Right atrium auricular region (tissue), 2 donors: ENCODE measurements at places on chromosomes 5 and 9. TPM values are rescaled to one million over a fixed set of nuclear protein-coding genes. Genes with fewer than 3 reads are reported as not detected.

GRCh38 chr9:120925535-120926396 is 830 bp downstream of the TRAF1 start:
- H3K27ac ChIP-seq, result peak overlapping the region; percentile 59
- DNase-seq, result peak; percentile 85
- H3K27me3 ChIP-seq, result no peaks in the 10 kb centered on the region

DNA sequence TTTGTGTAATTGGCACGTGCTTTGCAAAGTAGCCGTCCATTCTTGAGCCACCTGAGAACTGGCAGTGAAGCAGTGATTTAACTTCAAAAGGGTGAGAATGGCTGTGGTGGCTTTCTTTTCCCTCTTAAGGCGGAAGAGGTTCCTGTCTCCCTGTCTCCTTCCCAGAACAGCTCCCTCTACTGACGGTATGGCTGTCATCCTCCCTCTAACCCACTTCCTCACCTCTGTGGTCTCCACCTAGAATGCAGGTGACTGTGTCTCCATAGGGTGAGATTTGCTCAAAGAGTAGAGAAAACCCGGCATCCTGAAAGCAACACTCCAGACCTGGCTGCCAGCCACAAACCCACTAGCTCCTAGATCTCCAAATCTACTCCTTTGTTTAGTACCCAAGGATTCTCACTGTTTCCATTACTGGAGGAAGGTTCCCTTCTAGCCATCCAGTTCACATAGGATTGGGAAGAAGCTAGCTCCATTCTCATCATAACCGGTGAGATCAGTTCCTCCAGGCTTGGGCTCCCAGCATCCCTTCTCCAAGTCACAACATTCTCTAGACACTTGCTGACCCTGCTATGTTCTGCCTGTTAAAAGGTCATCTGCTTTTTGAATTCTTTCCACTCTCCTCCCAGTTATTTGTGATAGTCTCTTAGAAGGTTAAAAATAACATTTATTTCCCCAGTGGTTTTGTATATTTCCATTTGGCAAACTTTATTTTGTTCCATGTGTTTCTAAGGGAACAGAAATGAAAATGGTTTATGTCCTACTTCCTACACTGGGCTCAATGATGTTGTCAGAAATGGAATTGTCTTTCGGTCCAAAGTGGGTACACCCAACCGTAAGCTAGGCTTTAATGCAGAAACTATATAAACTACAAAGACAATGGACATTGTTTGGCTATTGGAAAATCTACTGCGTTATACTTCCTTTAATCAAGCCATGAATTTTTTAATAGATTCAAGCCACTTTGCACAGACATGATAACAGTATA is 269.4 kb downstream of the CWC27 start:
- no peaks in the 10 kb centered on the region for H3K27me3 ChIP-seq
- H3K4me1 ChIP-seq, result peaks cover 44% of the 10 kb centered on the region
- no peak overlapping the region for H3K4me3 ChIP-seq
- peak overlapping the region; percentile 94 for H3K27ac ChIP-seq

DNA sequence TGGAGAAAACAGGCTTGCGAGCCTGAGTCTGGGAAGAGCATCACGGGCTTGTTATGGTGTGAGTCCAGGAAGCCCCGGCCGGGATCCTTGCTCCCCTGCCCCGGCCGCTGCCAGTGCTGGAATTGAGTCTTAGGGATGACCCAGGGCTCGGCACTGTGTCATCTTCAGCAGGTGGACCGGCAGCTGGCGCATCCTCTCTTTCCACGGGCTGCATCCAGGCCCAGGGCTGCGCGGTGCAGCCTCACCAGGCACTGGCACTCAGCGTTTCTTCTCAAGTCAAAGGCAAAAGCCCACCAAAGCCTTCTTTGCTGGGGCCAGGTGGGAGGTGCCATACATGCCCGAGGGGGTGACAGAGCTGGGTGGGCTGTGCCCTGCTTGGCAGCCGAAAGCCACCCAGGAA is 46.6 kb downstream of the COL5A1 start:
- DNase-seq, result no peak
- H3K4me3 ChIP-seq, result no peak overlapping the region
- H3K27me3 ChIP-seq, result no peaks in the 10 kb centered on the region
- H3K27ac ChIP-seq, result no peak overlapping the region

The ITK gene
- total RNA-seq, result 0.33 TPM

The HTR4 gene
- 7.9 TPM for total RNA-seq

The MCC gene
- 28.8 TPM for total RNA-seq

The BDP1 gene
- 20.1 TPM for total RNA-seq

The PCDHGB5 gene
- total RNA-seq, result 9.7 TPM

The OBP2B gene
- total RNA-seq, result not detected

DNA sequence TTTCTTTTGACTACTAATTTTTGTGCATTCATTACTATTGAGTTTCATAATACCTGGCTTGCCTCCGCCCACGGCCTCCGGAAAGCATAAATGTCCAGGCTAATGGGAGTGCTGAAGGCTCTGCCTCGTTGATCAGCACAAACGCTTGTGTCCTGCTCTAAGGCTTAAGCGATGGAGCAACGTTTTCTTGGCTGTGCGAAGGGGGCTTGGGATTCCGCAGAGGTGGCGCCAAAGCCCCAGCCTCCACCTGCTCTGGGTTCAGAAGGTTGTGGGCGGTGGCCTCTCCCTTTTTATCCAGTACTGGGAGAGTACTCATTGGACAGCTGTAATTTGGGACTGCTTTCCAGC is 19.7 kb downstream of the ANXA2R start:
- no peaks in the 10 kb centered on the region for H3K36me3 ChIP-seq
- peaks cover 10% of the 10 kb centered on the region for H3K27me3 ChIP-seq
- no peak overlapping the region for H3K4me3 ChIP-seq

The MSMP gene
- total RNA-seq, result not detected

GRCh38 chr5:88143693-88144218 is 124.9 kb downstream of the TMEM161B start:
- DNase-seq, result no peak
- H3K36me3 ChIP-seq, result no peaks in the 10 kb centered on the region
- H3K4me1 ChIP-seq, result no peaks in the 10 kb centered on the region
- peak overlapping the region; percentile 60 for H3K4me3 ChIP-seq
- peaks cover 19% of the 10 kb centered on the region for H3K27me3 ChIP-seq

DNA sequence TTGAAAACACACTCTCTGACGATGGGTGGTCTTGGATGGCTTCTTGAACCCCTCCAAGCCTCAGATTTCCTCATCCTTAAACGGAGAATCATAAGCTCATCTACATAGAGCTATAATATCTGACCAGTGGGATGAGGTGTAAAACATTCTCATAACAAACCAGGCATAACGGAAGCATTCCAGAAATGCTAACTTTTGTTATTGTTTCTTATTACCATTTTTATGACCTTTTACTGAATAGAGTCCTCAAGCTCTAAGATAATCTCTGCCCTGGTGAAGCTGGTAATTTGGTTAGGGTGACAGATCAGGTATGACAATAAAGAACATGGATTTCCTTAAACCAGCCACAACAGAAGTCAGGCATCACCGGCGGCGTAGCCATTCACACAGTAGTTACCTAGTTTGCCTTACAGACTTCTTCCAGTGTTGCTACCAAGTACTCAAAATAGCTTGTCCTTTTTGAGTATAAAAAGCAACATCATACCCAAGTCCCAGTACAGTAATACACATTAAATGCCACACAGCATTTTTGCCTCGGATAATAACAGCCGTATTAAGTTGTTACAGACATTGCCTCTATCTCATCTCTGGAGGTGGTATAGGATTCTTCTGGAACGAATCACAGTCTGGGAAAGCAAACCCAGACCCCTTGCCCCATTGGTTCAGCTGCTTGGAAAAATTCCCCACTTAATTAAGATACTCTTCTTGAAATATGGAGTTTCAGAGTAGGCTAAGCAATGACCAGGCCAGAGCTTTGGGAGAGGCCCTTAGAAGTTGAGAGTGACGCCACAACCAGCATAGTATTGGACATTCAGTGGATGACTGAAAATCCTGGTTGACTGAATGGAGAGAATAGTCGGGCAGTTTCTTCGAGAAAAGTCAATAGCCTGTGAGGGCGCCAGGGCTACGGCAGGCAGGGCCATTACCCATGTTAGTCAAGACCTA is 252.5 kb downstream of the SLIT3 start:
- no peak overlapping the region for H3K27ac ChIP-seq
- H3K4me3 ChIP-seq, result no peak overlapping the region
- H3K27me3 ChIP-seq, result no peaks in the 10 kb centered on the region
- no peaks in the 10 kb centered on the region for H3K4me1 ChIP-seq

The NDFIP1 gene
- total RNA-seq, result 69.3 TPM

- no peak overlapping the region for H3K27ac ChIP-seq
- DNase-seq, result no peak
- no peaks in the 10 kb centered on the region for H3K36me3 ChIP-seq
- no peaks in the 10 kb centered on the region for H3K27me3 ChIP-seq
- H3K4me3 ChIP-seq, result no peak overlapping the region
Measured at GRCh38 chr9:103089357-103089756, 94.2 kb downstream of the CYLC2 start.

DNA sequence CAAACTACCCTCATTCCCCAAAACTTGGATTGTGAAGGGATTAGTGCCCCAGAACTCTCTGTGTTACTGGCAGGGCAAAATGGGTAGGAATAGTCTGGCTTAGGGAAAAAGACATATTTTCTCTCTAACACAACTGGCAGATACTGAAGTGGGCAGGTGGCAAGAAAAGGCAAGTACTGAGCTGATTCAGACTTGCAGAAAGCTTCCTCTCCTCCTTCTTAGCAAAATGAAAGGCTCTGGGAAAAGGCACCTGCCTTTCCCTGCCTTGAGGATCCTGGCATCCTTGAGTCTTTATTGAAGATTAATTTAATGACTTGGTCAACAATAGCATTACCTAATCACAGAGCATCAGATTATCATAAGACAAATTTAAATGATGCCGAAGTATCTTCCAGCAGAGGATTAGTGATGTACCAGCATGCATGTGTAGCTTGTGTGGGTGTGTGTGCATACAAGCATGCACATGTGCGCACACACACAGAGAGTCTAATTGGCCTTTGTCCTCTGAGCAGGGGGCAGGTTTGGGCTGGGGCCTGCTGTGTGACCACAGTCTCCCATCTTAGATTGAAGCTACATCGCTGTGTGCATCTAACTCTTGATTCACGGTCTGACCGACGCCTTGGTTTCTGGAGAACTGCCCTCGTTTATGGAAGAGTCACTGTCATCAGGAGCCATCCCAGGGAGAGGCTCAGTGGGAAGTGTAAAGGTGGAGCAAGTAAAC is 294.8 kb downstream of the AOPEP start:
- no peaks in the 10 kb centered on the region for H3K4me1 ChIP-seq
- H3K27ac ChIP-seq, result peak overlapping the region; percentile 87
- DNase-seq, result no peak
- H3K4me3 ChIP-seq, result no peak overlapping the region

- no peak for DNase-seq
- no peak overlapping the region for H3K27ac ChIP-seq
- H3K4me3 ChIP-seq, result no peak overlapping the region
- peaks cover 7% of the 10 kb centered on the region for H3K4me1 ChIP-seq
- no peaks in the 10 kb centered on the region for H3K36me3 ChIP-seq
Measured at GRCh38 chr5:67192719-67193438, 3.7 kb downstream of the CD180 start.

GRCh38 chr5:138936-139335 is 47.0 kb downstream of the PLEKHG4B start:
- H3K27ac ChIP-seq, result no peak overlapping the region
- no peaks in the 10 kb centered on the region for H3K36me3 ChIP-seq
- H3K4me1 ChIP-seq, result no peaks in the 10 kb centered on the region
- no peak for DNase-seq
- no peak overlapping the region for H3K4me3 ChIP-seq
- H3K27me3 ChIP-seq, result no peaks in the 10 kb centered on the region

DNA sequence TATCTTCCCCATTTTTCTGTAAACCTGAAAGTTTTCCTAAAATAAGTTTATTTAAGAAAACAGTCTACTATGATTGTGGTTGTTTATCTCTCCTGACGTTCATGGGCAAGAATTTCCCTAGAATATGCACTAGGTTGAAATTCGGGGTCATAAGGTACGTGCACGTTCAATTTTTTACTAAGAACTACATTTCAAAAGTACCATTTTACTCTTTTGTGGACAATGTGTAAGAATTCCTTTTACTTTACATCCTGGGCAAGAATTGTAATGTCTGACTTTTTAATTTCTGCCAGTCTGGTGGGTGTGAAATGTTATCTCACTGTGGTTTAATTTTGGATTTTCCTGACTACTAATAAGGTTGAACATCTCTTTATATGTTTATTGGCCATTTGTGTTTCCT is 12.4 kb downstream of the IL5 start:
- no peak overlapping the region for H3K27ac ChIP-seq
- no peak for DNase-seq
- no peaks in the 10 kb centered on the region for H3K36me3 ChIP-seq
- H3K27me3 ChIP-seq, result no peaks in the 10 kb centered on the region

The ASPN gene
- 3.9 TPM for total RNA-seq

DNA sequence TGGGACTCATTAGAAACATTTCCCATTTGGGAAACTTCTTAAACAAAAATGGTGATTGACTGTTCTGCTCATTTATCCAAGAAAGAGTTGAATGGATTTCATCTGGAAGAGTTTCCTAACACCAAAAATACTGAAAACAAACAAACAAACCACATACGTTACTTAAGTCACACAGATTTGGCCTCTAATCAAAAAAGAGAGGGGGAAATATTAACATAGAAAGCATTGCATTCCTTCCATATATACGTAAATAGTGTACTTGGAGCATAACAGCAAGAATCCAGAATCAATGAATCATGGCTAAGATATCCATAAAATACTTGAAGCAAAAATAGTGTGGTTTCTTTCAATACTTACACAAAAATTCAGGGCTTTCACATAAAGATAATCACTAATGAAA is 189.8 kb upstream of the MAP3K1 start:
- no peaks in the 10 kb centered on the region for H3K4me1 ChIP-seq
- no peaks in the 10 kb centered on the region for H3K36me3 ChIP-seq
- DNase-seq, result no peak

GRCh38 chr5:67806654-67807438 is 408.7 kb upstream of the PIK3R1 start:
- H3K36me3 ChIP-seq, result no peaks in the 10 kb centered on the region
- H3K4me3 ChIP-seq, result no peak overlapping the region
- peak overlapping the region; percentile 93 for H3K27ac ChIP-seq

The HRCT1 gene
- total RNA-seq, result 12.5 TPM

The PRLR gene
- 0.15 TPM for total RNA-seq

GRCh38 chr5:107873877-107874276 is 203.1 kb upstream of the EFNA5 start:
- no peak for DNase-seq
- no peaks in the 10 kb centered on the region for H3K4me1 ChIP-seq
- H3K4me3 ChIP-seq, result no peak overlapping the region
- no peaks in the 10 kb centered on the region for H3K36me3 ChIP-seq
- H3K27ac ChIP-seq, result no peak overlapping the region

The SLC34A1 gene
- not detected for total RNA-seq

- H3K36me3 ChIP-seq, result no peaks in the 10 kb centered on the region
- DNase-seq, result no peak
- no peak overlapping the region for H3K4me3 ChIP-seq
Measured at GRCh38 chr9:110114086-110114858, 93.7 kb downstream of the C9orf152 start.
